Fibroblast of skin of left quadriceps (primary cell): ENCODE measurements at places on chromosomes 5 and 9.

- DNase-seq = no peak
Measured at GRCh38 chr5:1018596-1018995, 10.0 kb downstream of the NKD2 start.

DNA sequence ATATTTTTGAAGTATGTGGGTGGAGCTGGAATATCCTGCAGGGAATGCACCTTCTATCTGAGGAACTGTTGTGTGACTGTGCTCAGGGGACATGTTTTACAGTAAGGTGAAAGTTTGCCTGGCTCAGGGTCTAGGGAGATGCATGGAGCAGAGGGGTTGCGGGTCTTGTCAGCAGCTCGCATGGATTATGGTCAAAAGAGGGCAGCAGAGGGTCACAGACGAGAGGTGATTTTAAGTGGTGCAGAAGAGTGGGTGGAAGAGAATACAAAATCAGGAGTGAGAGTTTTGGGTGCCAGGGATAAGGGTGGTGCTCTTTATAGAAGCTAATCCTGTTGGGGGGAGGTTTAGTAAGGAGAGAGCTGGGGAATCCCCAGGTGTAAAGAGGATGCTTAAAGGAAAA, 53.5 kb upstream of the GRIN3A start:
- peak; percentile 0 for DNase-seq

GRCh38 chr5:138287246-138287645, 12.8 kb upstream of the GFRA3 start:
- no peak for DNase-seq

DNA sequence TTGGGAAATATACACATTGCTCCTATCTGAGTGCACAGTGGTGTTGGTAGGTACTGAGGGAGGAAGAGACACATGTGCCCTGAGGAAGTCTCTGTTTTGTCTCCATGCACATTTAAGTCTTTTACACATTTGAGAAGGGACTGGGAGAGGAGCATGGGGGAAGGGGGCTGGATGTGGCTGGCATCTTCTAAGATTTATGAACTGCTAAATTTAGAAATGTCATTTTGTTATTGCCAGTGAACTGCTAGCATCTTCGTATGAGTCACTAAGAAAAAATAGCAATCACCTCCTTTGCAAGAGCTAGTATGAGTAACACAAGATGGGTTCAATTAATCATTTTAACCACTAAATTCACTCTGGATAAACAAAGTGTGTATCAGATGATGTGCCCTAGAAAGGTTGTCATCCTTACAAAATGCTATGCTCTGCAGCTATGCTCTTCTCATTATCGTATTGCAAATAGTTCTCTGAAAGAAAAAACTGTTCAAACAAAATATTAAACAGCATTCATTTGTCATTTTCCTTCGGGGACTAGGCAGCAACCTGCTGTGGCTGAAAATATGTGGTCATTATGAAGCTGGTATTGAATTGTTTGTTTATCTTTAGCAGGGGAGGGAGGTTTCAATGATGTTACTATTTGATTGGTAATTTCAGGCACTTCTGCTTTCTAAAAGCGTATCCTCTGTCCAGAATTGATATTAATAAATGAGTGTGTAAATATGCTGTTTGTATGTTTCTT, 236.5 kb downstream of the DMRTA1 start:
- peak; percentile 77 for DNase-seq

DNA sequence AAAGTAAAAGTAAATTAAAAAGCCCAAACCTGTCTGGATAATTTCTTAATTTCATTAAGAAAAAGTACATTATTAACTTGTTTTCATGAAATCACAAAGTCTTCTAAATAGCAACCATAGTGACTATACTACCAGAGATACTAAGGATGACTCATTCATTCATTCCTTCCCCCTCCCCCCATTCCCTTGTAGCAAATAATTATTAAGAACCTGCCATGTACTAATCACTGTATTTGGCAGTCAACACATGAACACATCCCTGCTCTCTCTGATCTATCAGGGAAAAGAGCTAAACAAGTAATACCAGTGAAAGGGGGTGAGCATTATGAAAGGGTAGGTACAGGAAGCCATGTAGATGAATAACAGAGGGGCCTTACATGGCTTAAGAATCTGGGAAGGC, 203.9 kb downstream of the CWC27 start:
- no peak for DNase-seq

DNA sequence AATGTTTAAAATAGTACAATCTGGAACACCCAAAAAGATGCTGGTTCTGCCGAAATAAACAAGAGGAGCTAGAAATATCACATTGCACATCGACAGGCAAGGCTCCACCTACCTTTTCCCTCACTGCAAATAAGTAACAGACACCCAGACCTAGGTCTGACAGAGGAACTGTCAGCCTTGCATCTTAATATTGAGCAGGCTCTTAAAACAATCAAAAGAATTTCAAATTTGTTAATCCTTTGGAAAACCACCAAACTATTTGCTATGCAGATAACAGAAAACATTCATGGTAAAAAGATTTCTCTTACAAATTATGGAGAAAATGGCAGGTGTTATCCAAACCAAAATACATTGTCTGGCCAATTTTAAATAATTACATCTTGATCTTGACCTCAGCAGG, 71.3 kb downstream of the FRMD3 start:
- DNase-seq = no peak

- DNase-seq = no peak
Measured at GRCh38 chr5:78649211-78649695, 681 bp upstream of the LHFPL2 start.

DNA sequence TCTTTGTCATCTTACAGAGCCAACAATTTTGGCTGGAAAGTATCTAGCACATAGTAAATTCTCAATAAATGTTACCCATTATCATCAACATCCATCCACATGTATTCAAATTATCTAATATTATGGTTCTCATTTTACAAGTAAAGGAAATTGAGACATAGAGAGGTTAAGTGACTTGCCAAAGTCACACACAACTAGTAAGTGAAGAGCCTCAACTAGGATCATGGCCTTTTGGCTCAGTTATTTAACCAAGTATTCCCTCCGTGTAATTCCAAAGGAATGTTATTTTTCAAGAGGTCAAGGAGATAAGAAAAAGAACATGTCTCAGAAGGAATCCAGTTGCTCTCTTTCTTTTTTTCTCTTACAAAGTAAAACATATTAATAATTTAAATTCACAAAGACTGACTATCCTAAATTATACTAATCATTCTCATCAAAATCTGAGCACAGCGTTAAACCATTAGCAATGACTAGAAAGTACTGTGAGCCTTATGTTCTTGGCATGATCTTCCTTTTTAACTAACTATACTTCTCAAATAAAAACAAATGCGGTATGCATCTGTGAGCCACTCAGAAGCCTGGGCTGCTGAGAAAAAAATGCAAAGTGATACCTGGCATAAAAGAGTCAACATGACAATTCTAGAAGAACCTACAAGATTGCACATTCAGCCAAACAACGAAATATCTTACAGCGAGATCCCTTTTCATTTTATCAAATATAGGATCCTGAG, 350.9 kb downstream of the GLIS3 start:
- DNase-seq = no peak

DNA sequence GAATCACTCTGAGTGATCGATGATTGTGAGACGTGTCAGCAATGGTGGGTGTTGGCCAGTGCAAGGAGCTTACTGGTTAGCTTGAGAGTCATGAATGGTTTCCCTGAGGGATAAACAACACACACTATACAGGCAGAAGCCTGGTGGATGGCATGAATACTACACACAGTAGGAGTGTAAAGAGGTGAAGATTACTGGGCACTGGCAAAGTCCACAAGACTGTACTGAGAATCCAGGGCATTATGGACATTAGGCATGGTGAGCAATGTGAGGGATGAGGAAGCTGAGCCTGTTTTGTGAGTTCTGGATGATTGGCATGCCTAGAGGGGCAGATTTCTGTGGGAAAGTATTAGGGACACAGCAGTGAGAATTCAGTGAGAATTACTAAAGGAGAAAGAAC, 71.3 kb downstream of the KDM4C start:
- no peak for DNase-seq

GRCh38 chr9:84736536-84736935, 67.0 kb downstream of the NTRK2 start:
- no peak for DNase-seq

GRCh38 chr9:98606730-98607129, 102.0 kb downstream of the GABBR2 start:
- no peak for DNase-seq

GRCh38 chr9:69319324-69320025, 5.5 kb upstream of the ENTREP1 start:
- DNase-seq = no peak

DNA sequence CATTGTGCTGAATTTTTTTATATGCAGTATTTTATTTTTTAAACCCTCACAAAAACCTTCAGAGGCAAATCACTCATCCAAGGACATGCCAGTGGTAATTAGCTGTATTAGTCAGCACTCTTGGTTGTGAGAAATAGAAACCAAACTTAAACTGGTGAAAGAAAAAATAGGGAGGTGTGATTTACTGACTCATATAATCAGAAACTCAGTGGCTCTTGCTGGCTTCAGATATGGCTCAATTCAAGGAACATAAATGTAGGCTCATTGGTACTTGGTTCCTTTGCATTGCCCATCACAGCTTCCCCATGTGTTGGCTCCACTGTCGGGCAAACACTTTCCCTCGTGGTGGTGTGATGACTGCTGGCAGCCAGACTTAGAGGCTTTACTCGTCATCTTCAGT, 497.2 kb downstream of the MAT2B start:
- DNase-seq = peak; percentile 62

- no peak for DNase-seq
Measured at GRCh38 chr9:4415281-4415680, 75.0 kb upstream of the SLC1A1 start.

DNA sequence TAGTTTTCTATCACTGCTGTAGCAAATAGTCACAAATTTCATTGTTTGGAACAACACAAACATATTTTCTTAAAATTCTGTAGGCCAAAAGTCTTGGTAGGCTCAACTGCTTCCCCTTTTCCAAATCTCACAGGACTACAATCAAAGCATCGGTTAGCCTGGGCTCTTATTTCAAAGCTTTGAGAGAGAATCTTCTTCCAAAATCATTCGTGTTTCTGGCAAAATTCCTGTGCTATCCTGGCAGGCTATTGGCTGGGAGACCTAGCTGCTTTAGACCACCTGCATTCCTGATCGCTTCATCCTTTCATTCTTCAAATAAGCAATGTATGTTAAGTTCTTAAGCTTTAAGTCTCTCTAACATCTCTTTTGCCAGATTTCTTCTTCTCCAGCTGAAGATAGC, 629.8 kb upstream of the CDH18 start:
- no peak for DNase-seq

GRCh38 chr9:99851500-99851822, 29.8 kb downstream of the NR4A3 start:
- no peak for DNase-seq

- no peak for DNase-seq
Measured at GRCh38 chr9:14524873-14525515, 168.2 kb downstream of the ZDHHC21 start.

DNA sequence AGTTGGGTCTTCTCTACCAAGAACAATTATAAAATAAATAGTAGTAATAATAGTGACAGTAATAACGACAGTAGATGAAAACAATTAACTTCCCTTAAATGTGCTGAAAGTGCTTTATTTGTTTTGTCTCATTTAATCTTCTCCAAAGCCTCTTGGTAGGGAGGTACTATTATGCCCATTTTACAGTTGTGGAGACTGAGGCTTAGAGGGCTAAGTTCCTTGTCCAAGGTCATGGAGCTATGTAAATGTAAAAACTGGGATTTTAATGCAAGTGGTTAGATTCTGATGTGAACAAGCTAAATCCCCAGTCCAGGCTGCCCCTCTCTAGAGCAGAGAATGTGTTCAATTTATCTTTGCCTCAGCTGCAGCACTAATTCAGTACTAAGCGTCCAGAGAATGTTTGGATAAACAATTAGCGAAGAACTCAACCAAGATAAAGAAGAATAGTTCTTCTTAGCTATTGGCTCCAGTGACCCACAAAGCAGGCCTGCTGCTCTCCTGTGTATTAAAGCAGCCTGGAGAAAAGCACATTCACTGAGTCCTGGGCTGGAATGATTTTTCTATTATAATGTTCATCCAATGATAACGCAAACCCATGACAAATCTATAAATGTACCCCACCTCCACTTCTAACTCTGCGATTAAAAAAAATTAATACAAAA, 68.8 kb downstream of the NPR3 start:
- DNase-seq = no peak

GRCh38 chr9:134669399-134669955, 27.9 kb downstream of the COL5A1 start:
- DNase-seq = peak; percentile 16

DNA sequence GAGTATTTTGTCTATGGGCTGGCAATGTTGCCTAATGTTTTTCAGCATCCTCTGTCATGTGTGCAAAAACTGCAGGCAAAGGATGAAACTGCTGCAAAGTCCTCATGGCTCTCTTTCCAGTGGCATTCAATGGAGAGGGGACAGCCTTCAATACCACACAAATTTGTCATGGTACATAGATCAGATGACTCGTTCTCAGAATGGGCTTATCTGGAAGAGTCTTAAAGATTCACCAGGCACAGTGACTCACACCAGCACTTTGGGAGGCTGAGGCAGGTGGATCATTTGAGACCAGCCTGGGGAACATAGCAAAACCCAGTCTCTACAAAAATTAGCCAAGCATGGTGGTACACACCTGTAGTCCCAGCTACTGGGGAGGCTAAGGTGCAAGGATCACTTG, 5.3 kb downstream of the CDKN2AIPNL start:
- no peak for DNase-seq

- no peak for DNase-seq
Measured at GRCh38 chr5:53405396-53405795, 75.0 kb upstream of the FST start.

GRCh38 chr9:18668944-18669343, 195.0 kb downstream of the ADAMTSL1 start:
- DNase-seq = no peak

DNA sequence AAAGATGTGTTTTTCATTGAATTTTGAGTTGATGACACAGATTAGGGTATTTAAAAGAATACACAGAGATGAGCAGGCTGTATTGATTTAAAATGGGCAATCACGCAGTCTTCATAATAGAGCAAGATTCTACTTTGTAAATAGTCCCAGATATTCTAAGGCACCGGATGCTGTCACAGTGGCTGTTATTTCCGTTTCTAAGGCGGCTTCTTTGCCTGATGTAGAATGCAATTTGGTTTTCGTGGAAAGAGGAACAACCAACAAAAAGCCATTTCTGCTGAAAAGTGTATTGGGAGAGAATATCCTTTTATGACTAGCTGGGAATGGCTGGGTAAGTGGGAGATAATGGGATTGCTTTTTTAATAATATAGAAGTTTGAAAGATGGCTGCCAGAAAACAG, 17.5 kb downstream of the PRKACG start:
- DNase-seq = no peak

GRCh38 chr9:123431581-123431980, 75.6 kb downstream of the CRB2 start:
- DNase-seq = no peak

GRCh38 chr9:6877671-6878161, 119.9 kb downstream of the KDM4C start:
- DNase-seq = no peak

- no peak for DNase-seq
Measured at GRCh38 chr9:107137495-107138202, 145.4 kb upstream of the RAD23B start.
